ENCODE measurements at places on chromosomes 4 and X.

- DNase-seq: peak; percentile 39
Measured at GRCh38 chrX:39652336-39652735, 445.4 kb downstream of the BCOR start.

GRCh38 chr4:53355930-53356521, 9.8 kb downstream of the SCFD2 start:
- no peak for DNase-seq

GRCh38 chrX:119398587-119398973, 556 bp upstream of the SLC25A43 start:
- no peak for DNase-seq

DNA sequence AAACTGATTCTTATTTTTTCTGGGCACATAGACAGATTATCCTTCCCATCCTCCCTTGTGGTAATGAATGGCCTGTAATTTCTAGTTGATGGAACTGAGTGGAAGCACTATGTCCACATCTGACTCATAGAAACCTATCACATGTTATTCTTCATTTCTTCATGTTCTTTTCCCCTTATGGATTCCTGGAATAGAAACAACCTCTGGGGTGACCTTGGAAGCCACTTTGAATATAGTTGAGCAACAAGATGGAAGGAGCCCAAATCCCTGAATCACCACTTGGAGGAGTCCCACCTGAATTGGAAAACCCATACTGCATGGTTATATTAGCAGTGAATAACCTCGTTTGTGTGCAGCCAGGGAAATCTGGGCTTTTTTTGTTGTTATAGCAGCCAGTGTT, 137.8 kb downstream of the MID1IP1 start:
- DNase-seq: no peak

- DNase-seq: no peak
Measured at GRCh38 chrX:103614999-103615398, 7.2 kb downstream of the TCEAL3 start.

DNA sequence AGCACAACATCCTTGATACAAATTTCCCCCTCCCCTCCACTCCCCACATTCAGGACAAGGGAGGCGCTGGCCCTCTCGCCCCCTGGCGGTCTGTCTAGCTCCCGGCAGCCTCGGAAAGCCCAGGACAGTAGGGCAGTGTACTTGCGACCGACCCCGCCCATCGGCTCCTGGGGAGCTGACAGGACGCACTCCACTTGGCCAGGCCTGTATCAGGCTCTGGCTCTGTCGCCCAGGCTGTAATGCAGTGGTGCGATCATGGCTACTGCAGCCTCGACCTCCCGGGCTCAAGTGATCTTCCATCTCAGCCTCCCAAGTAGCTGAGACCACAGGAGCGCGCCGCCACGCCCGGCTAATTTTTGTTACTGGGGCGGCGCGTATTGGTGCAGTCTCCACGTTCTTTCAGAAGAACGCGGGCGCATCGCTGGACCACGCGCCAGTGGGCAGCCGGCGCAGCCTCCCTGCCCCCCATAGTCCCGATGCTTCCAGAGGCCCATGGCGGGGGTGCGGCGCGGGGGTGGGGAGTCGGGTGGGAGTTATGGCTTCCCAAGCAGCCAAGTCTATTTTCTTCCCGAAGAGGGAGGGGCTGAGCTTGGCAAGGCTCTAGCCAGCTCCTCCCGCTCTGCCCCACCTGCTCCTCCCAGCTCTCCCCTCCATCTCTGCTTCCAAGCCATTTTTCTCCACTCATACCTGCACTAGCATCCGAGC, 7.8 kb upstream of the AKAP14 start:
- DNase-seq: peak; percentile 83

GRCh38 chr4:3067473-3068001, 6.8 kb downstream of the HTT-AS start:
- no peak for DNase-seq

- no peak for DNase-seq
Measured at GRCh38 chr4:42123071-42123644, 29.3 kb downstream of the BEND4 start.

- no peak for DNase-seq
Measured at GRCh38 chr4:161577579-161578301, 586.1 kb downstream of the FSTL5 start.

DNA sequence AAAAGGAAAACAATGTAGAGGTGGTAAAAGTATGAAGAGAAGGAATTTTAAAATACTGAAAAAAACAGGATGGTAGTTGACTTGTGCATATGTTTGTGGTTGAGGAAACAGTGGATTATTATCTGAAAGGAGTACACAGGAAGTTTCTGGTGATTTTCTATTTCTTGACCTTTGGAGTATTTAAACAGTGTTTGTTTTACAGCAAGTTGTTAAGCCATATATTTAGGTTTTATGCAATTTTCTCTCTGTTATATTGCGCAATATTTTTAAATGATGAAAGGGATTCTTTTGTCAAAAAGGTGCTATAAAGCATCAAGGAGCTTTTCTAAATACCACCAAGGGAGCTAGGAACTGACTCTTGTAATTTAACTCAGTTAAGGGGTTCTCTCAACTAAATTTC, 343.1 kb upstream of the MAOA start:
- no peak for DNase-seq

DNA sequence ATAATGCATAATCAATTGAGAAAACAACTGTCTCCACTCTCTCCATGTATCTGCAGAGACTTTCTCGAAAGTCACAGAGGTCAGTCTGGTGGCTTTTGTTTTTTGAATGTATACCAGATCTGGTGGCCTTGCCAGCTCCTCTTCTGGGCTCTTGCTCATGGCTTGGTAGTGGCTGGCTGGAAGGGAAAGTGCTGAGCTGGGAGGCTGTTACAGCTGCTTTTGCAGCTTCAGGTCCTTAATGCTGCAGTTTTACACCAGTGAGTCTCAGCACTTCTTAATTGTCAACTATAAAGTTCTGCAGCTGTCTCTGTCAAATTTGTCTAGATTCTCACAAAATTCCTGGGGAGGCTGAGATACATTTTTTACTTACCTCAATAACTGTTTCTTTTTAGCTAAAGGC, 390.0 kb downstream of the GRXCR1 start:
- peak; percentile 11 for DNase-seq

DNA sequence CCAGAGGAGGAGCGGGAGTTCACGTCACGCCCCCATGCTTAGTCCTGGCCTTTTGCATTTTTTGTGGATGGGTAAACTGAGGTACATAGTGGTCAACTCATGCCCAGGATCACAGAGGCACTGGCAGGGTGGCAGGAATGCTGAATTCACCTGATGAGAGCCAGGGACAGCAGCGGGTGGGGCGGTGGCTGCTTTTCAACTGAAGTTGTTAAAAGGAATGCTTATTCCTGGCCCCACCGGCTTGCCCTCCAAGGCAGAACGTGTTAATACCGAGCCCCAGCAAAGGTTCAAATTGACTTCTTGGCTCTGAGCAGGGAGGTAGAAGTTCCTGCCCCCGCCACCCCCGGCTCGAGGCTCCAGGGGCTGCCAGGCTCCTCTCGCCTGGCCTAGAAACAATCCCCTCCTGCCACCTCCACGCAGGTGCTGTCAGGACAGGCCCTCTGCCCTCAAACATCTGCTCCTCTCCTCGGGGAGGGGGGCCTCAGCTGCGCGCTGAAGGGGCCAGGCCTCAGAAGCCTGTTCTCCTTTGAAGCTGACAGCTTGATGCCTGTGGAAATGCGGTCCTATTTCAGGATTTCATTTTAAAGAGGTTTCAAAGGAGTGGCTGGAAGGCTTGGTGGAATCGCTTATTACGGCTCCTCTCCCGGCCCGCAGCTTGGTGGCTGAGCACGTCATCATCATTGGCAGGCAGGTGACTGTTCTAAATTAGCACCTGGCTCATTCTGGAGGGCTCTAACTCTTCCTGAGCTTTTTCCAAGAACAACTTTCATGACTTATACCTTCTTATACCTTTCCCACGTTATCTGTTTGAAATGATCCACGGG, 93.0 kb downstream of the PHKA2 start:
- DNase-seq: no peak

DNA sequence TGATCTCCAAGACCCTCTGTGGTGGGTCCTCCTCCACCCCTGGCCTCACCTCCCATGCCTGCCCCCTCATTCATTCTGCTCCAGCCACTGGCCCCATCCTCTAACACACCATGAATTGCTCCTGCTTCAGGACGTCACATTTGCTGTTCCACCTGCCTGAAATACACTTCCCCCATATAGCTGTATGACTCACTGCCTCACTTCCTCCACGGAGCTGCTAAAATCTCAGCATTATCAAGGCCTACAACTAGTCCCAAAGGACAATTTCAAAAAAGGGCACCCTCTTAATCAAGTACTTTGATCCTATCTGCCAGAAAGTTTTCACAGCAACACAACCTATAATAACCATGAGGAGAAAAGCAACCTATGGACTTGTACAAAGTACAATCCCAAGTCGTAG, 43.6 kb upstream of the PHOX2B start:
- no peak for DNase-seq
